AG09309 (cell line): ENCODE measurements at places on chromosomes 16 and 17.

DNA sequence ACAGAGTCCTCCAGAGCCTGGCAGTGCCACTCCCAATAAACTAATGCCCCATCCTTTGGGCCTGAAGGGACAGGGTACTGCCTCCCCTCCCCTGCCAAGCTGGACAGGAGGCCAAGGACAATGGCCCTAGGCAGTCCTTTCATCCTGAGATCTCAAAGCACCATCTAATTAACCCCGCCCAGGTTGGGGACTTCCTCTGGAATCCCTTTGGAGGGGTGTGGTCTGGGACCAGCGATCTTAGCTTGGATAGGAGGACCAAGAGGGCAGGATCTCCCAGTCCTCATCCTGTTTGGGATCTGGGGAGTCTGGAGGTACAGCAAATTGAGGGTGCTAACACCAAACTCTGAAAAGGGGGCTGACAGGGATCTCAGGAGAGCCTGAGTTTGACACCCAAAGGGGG is 18.2 kb upstream of the SP6 start:
- DNase-seq: no peak

- DNase-seq: no peak
Measured at GRCh38 chr16:26396511-26397235, 670.1 kb upstream of the C16orf82 start.

DNA sequence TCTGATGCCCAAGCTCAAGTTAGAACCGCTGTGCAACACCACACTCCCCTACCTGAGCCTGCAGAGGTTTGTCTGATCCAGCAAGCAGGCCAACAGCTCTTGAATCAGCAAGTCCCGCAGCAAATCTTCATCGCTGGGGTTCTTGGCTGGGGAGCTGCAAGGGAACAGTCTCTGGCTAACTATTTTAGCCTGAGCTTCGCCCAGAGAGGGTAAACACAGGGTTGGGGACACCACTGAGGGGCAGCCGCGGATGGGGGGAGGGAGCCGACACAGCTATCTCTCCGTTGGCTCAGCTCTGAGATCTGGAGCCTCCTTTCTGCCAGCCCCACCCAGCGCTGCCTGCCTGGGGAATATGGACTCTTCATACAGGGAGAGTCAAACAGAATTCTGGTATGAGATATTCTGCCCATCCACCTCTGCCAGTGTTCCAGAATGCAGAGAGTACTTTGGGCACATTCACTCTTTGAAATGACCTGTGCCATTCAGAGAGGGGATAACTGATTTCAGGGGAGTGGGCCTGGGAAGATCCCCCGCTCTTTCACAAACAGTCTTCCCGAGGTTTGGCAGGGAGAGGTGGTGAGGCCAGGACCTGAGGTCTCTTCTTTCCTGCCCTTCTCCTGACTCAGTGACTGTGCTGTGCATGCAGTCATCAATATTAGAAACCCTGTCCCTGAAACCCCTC is 7.4 kb downstream of the GIP start:
- no peak for DNase-seq

DNA sequence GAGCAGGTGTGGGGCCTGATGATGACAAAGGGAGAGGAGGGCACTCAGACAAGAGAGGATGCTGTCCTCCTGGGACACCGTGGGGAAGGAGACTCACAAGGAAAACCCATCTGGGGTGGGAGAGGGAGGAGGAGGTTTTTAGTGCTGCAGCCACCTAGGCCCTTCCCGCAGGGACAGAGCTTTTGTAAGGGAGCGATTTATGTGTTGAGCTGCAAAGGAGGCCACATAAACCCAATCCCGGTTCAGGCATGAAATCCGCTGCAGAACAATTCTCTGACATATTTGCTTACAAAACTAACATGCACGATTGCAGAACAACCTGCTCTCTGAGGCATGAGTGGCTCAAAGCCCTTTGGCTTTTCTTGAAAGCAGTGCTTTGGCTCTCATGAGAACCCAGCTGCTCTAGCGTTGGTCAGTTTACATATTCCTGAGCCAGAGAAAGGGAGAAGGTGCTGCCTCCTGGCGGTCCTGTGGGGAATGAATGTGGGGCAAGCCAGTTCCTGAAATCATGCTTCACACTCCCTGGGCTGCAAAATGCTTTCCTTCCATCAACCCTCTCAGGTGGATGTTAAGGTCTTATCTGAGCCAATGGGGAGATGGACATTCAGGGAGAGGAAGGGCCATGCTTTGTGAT is 122.4 kb upstream of the NLRP1 start:
- DNase-seq: peak; percentile 1

GRCh38 chr16:20285993-20286499 is 41.3 kb downstream of the GP2 start:
- DNase-seq: no peak

- no peak for DNase-seq
Measured at GRCh38 chr16:65704866-65705265, 583.0 kb upstream of the CDH11 start.

GRCh38 chr16:49335828-49336227 is 37.8 kb upstream of the C16orf78 start:
- no peak for DNase-seq
